Non-pigmented ciliary epithelial cell (primary cell): ENCODE measurements at places on chromosomes 11 and 22.

- no peak for DNase-seq
Observed at GRCh38 chr11:68004551-68005335, 846 bp upstream of the UNC93B1 start.

- DNase-seq: no peak
Observed at GRCh38 chr11:132972565-132972964, 559.7 kb downstream of the OPCML start.

DNA sequence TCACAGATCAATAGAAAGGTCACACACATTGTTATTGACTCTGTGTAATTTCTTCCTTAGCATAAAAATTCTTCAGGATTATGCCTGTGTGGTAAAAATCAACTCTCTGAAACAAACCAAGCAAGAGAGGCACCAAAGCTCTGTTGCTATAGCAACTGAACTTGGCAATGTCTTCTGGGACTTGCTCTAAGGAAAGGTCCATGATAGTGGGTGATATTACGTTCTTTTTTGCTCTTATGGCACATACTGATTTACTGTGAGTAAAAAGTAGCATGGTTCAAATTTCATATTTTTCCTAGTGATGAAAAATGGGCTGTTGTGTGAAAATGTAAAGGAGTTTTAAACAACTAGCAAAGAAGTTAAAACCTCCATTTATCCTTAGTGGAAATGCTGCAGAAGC lies 66.4 kb downstream of the SVIP start:
- DNase-seq: no peak

DNA sequence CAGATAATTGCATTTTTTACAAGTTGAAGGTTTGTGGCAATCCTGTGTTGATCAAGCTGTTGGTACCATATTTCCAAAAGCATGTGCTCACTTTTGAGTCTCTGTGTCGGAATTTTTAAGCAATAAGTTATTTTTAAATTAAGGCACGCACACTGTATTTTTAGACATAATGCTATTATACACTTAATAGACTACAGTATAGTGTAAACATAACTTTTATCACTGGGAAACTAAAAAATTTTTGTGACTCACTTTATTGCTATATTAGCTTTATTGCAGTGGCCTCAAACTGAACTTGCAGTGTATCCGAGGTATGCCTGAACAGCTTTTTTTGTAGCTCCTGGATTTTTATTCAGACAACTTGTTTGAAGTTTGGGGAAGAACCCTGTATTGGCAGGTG lies 31.3 kb upstream of the RRM1 start:
- no peak for DNase-seq

DNA sequence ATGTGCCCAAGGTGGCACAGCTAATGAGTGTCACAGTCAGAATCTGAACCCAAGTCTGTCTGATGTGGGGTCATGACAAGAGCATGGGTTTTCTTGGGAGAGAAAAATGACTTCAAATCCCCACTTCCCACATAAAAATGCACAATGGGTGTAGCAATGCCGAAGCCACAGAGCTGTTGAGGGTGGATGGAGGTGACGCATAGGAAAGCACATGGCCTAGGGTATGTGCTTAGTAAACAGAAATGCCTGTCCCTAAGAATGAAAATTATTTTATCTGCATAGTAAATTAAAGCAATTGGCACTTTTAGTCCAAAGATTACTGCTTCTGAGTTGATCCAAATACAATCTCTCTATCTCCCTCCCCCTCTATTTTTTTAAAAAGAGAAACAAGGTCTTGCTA lies 10.9 kb downstream of the MICAL3 start:
- no peak for DNase-seq

DNA sequence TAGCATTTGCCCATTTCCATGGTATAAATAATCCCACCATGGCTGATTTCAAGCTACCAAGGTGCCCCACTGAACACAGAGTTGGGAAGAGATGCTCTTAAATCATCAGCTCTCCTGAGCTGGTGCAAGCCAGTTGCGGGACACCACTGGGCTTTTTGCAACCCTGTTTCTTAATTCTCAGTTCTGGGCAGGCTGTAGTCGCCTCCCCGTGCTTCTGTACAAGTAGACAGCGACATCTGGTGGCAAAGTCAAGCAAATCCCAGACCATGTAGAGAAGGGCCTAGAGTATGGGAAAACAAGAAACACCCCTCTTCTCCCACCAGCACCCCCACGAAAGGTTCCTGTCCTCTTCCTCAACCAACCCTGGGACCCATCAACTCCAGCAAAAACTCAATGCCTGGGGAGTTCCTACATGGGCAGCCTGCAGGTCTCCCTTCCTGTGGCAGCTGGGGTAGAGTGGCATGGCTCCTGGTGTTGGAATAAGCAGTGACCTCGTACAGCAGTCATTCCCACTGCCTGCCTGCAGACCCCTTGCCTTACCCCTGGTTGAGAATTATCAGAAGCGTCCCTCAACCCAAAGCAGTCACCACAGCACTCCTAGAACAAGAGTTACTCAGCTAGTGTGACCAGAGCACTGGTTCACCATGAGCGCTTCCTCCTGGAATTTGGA lies 68.4 kb downstream of the IGLL5 start:
- DNase-seq: peak; percentile 26

DNA sequence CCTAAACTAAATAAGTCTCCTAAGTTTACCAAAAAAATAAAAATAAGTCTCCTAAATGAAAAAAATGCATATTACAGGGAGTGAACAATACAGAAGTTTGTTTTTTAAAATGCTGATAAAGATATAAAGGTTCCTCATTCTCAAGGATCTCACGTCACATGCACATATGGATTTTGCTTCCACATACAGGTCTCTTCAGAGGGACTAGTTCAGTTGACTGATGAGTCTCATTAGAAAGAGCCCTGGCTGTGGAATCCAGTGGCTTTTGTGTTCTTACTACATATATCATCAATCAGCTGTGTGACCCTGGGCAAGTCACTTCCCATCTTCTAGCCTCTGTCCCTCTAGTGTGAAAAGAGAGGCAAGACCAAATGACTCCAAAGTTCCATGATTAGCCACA lies 43.1 kb downstream of the MPPED2 start:
- no peak for DNase-seq

DNA sequence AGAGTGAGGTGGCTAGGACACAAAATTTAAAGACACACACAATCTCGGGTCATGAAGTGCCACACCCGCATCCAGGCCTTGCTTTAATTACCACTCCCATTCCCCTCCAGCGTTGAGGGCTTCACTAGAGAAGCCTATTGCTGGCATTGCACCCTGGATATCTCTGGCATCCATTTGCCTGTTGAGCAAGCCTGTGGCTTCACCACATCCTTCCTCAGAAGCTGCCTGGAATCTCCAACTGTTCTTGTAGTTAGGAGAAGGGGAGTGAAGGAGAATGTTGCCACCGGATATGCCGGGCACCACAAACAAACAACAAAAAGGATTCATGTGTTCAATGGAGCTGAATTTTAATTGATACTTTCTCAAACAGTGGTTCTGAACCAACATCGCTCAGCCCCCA lies 34.4 kb upstream of the RCN1 start:
- DNase-seq: no peak

DNA sequence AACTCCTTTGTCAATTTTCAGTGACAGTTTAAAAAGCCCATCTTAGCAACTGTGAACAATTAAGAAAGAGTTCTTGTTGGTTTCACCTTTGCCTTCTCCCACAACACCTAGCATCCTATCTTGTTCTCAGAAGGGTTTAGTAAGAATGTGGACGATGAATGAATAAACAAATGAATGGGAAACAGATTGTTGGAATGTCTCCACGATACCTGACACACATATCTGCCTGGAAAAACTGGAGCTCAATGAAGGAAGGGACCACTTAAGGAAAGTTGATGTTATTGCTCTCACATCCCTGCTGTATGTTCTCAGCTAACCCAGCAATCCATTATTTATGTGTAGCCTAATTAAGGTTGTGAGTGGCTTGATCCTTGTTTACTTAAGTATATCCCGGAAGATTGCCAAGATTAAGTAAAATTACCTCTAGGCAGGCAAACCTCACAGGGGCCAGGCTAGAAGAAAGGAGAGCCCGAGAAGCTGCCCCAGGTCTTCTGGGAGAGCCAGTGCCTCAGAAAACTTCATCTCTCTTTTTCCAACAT lies 286.4 kb downstream of the NXPE2 start:
- DNase-seq: no peak

DNA sequence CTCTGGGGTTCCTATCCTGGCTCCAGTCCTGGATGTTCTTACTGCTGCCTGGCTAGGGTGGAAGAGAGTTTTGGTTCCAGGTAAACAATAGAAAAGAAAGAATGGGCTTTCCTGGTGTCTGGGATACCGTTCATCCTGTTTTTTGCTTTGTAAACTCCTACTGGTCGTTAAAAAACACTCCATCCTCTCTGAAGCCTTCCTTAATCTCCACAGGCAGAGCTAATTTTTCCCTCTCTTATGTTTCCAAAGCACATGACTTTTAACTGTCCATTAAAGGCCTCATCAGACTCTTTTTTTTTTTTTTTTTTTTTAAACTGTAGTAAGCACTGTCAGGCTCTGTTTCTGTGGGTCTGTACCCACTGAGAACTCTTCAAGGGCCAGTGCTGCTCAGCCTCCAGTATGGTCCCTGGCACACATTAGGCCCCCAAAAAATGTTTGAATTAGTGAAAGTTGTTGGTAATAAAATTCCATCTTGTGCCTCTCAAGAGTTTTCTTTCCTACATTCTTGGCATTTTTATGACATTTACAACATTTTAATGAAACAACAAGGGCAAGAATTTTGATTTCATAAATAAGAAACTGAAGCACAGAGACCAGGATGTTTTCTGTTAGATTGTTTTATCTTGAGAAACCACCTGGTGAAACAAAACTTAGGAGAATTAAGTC lies 104.2 kb downstream of the TEAD1 start:
- DNase-seq: no peak

GRCh38 chr11:104968856-104969776 lies 742 bp upstream of the CASP4 start:
- no peak for DNase-seq

DNA sequence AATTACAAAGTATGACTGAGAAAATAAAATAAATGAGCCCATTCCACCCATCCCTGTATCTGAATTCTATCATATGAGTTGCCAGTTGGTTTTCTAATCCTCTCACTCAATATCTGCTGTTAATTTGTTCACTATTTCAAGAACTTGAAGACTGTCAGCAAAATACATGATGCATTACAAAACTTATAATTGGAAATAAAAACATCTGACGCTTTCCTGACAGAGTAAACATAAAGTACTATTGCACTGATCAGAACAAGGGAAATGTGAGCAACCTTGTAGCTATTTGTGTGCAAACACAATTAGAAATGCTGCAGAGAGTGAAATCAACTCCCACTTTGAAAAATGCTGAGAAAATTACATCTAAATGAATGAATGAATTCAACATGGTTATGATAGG lies 97.1 kb downstream of the MPPED2 start:
- DNase-seq: no peak

DNA sequence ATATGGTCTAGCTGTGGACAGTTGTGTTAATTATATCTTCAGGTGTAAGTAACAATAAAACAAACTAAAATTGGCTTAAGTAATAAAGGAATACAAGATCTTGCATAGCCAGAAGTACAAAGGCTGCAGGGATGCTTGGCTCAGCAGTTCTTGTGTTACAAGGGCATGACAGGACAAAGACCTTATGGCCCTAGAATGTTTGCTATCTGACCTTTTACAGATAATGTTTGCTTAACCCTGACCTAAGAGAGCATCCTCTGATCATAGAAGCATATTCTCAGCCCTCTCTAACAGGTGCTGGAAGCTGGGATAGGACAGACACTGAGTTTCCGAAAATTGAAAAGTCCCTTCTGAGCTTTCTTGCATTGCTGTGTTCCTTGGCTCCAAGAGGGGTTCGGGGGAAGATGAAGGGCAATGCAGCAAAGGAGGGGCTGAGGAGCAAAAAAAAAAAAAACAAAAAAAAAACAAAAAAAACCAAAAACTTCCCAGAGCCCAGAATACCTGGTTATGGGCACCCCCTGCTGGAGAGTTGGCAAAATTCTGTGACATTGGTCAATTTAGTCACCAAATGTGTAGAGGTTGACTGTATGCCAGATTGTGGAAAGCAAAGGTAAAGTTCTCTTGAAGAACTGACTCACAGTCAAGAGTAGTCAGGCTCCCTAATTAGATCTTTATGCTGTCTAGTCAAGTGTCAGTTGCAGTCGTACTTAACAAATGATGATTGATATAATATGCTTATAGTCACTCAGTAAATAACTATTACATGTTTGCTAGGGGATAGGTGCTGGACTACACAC lies 10.4 kb upstream of the HIKESHI start:
- peak; percentile 3 for DNase-seq

- no peak for DNase-seq
Observed at GRCh38 chr11:114068327-114068726, 8.8 kb downstream of the ZBTB16 start.

GRCh38 chr11:125886997-125887372 lies 483 bp upstream of the HYLS1 start:
- DNase-seq: no peak

GRCh38 chr11:123103326-123103980 lies 41.5 kb upstream of the HSPA8 start:
- DNase-seq: no peak

DNA sequence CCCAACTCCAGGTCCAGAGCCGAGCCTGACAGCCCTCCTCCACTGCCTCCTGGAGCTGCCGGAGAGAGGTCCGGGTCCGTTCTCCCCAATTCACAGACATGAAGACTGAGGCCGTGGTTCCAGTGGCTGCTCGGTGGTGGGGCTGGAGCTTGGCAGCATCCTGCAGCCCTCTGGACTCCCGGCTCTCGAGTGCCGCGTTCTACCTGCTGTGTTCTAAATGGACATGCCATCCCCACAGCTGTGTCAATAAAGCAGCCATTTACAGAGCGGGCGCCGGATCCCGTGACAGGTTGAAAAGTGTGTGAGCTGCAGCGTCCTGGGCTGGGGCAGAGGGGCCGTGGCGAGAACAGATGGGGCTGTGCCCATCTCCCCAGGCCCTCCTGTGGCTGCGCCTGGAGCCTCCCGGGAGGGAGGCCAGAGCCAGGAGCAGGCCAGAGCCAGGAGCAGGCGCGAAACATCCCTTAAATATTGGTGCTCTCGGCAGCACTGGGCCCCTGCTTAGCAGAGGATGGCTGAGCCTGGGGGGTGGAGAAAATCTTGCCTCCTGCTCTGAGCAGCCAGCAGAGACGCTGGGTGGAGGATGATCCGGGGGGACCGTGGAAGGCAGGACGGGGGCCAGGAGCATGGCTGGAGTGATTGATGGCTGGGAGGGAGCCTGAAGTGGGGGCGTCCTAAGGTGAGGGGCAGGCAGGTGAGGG lies 46.2 kb downstream of the FLRT1 start:
- no peak for DNase-seq

GRCh38 chr11:105799728-105800462 lies 190.0 kb downstream of the GRIA4 start:
- no peak for DNase-seq
